Endothelial cell (in vitro differentiated cells): ENCODE measurements at places on chromosomes 4 and X. TPM values are rescaled to one million over a fixed set of nuclear protein-coding genes. Genes with fewer than 3 reads are reported as not detected.

- DNase-seq = peak; percentile 26
- H3K27me3 ChIP-seq = no peaks in the 10 kb centered on the region
- no peaks in the 10 kb centered on the region for H3K4me1 ChIP-seq
Measured at GRCh38 chrX:13747836-13748235, 13.3 kb downstream of the OFD1 start.

Gene GCNA
- 3.0 TPM for total RNA-seq

DNA sequence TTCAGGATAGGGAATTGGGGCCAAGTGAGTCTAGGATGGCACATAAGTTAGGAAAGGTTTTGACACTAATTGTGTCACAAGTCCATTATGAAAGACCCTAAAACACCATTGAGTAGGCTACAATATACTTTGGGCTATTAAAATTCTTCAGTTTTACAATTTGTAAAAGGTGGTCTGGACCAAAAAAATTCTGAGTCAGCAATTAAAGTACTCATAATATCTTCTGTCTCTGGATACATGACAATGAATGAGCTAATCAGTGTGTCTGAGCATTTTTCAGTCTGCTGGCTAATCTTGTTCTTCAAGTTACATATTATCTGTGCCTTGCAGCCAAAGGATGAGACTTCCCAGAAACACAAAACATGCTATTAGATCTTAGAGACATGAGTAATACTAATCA lies 14.3 kb downstream of the ARMCX1 start:
- no peak overlapping the region for H3K27ac ChIP-seq
- no peaks in the 10 kb centered on the region for H3K27me3 ChIP-seq
- no peaks in the 10 kb centered on the region for H3K4me1 ChIP-seq
- H3K36me3 ChIP-seq = no peaks in the 10 kb centered on the region
- no peak for DNase-seq

- no peaks in the 10 kb centered on the region for H3K36me3 ChIP-seq
- no peak overlapping the region for H3K27ac ChIP-seq
- H3K4me1 ChIP-seq = peaks cover 4% of the 10 kb centered on the region
- no peak for DNase-seq
Measured at GRCh38 chr4:186953599-186954260, 230.1 kb upstream of the FAT1 start.

GRCh38 chr4:113285501-113285900 lies 236.0 kb downstream of the ANK2 start:
- no peak overlapping the region for H3K4me3 ChIP-seq
- no peaks in the 10 kb centered on the region for H3K36me3 ChIP-seq
- no peak for DNase-seq

Gene HMX1
- not detected for total RNA-seq
